Neural crest cell (in vitro differentiated cells): ENCODE measurements at places on chromosomes 2 and 18. TPM values are rescaled to one million over a fixed set of nuclear protein-coding genes. Genes with fewer than 3 reads are reported as not detected.

Gene UGT1A8
- total RNA-seq, result not detected in 2 replicates

Gene AGAP1
- 54.7 and 57.7 TPM in 2 replicates for total RNA-seq

DNA sequence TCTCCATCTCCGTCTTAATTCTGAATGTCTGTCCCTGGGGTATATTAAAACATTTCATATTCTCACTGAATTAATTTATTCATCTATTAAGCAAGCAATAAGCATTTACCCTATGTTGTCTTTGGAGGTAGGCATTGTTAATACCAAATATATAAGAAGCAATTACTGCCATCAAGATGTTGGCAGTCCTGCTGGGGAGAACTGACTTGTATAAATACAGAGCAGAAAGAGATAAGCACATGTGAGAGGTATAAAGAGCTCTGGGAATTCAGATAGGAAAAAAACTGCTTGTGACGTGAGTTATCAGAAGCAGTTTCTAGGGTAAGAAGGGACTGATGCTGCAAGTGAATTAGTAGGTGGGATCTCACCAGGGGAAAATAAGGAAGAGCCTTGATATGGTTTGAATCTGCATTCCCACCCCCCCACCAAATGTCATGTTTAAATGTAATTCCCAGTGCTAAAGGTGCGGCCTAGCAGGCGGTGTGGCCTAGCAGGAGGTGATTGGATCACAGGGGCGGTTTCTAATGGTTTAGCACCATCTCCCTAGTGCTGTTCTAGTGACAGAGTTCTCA, 286.8 kb downstream of the RAD51AP2 start:
- DNase-seq, result no peak

- no peak for DNase-seq
Observed at GRCh38 chr2:54529935-54530334, 73.8 kb downstream of the SPTBN1 start.

Gene ANKRD29
- total RNA-seq, result 0.61 and 0.96 TPM in 2 replicates

DNA sequence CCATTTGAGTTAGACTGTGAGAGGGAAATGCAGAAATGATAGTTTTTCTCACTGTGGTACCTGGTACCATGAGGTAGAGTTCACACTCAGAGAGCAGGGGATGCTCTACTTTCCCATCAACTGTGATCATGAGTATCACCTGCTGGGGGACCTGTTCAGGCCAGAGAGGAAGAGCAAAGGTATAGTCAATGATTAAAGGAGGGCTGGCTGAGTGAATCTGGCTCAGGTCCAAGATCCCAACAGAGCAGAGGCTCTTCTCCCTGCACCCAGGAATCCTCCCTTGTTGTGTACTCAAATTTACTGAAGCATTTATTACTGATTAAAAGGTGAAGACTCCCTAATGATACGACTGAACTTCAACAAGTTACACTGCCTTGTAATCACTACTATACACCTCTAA, 104.6 kb upstream of the CHRNA1 start:
- no peak for DNase-seq

Gene KATNAL2
- 7.7 and 8.7 TPM in 2 replicates for total RNA-seq

Gene CLEC4F
- total RNA-seq, result not detected in 2 replicates

Gene CD8B2
- not detected in 2 replicates for total RNA-seq

Gene CPLX4
- total RNA-seq, result not detected in 2 replicates

Gene TTC39C
- total RNA-seq, result 23.0 and 23.5 TPM in 2 replicates

Gene GRB14
- total RNA-seq, result 0.82 and 0.93 TPM in 2 replicates

Gene MTLN
- 12.0 and 16.1 TPM in 2 replicates for total RNA-seq

DNA sequence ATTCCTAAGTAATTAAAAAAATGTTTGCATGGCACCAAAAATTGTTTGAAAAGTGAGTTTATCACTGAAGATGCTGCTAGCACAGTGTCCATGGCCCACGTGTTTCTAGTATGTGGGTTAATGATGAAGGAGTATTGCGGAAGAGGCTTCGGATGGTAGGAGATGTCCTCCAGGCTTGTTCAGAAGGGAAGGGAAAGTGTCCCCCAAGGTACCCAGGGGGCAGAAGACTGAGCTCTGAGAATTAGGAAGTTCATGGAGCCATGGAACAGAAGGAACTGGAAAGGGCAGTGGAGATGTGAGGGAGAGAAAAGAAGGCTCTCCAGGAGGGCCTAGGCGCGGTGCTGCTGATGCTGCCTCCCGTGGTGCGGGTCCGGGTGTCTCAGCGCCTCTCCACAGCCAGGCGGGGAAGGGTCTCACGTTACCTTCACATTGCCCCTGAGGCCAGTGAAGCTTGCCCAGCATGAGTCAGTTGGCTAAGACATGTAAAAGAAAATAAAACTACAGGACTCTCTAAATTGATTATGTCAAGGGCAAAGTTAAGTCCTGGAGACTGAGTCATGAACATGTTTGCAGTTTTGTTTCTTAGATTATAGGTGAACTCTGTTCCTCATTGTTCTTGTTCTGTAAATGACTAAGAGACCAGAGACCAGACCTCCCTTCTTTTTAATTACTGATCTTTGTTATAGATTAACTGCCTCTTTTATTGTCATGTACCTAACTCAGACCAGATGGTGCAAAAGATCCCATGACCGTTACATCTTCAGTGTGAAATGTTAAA, 89.0 kb downstream of the MTCL1 start:
- no peak for DNase-seq

Gene CXCR4
- total RNA-seq, result 37.5 and 39.5 TPM in 2 replicates

Gene FNDC4
- total RNA-seq, result 14.2 and 17.4 TPM in 2 replicates

DNA sequence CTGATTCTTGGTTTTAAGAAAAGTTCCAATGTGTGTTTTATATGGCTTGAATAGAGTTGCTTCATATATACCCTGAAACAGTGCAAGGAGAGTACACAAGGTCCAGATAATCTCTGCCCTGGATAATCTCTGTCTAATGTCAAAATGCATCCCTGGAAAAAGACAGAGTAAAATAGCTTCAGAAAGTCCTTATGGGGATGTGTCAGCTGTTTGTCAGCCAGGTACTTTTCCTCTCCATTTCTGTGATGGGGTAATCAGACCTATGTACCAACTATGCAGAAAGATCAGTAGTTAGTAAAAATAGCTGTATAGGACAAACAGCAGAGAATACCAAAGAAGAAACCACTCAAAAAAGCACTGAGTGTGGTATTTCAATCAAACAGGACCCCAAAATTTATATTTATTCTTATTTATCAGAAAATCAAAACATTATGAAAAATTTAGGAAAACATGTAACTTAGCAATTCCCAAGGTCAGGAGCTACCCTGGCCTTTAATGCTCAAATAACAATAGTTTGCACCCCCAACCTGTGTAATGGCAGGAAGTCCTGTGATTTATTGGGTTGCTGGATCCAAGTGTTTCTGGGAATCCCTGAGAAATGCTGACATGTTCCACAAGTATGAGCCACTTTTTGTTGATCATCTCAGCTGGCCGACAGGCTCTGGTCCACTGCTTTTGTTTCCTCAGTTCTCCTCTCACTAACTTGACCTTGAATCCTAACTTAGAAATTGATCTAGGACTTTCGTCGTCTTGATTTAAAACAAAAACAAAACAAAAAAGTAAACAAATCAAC, 69.6 kb downstream of the MDH1 start:
- DNase-seq, result no peak

GRCh38 chr18:32093523-32093922, 1.8 kb downstream of the RNF138 start:
- no peak for DNase-seq

Gene NXPH2
- total RNA-seq, result 3.6 and 4.1 TPM in 2 replicates

DNA sequence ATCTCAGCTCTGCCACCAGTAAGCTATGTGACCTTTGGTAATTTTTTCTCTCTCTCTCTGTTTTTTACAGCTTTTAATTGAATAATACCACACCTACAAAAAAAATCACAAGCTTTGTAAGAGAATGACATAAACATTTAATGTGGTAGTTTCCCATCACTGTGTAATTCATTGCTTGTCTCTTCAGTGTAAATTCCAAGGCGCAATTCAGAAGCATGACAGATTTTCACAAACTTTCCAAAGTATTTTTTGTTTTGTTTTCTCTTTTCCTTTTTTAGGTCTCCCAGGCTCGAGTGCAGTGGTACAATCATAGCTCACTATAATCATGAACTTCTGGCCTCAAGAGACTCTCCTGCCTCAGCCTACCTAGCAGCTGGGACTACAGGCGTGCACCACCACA, 25.0 kb upstream of the PPM1B start:
- no peak for DNase-seq

Gene LBX2
- 0.28 TPM in 1 of 2 replicates, not detected in the other for total RNA-seq

Gene TXNDC2
- total RNA-seq, result not detected in 2 replicates

GRCh38 chr2:237742614-237743013, 56.0 kb upstream of the RBM44 start:
- DNase-seq, result no peak

- DNase-seq, result no peak
Observed at GRCh38 chr2:197293252-197294007, 17.1 kb downstream of the ANKRD44 start.

Gene SUPT7L
- 32.4 and 33.8 TPM in 2 replicates for total RNA-seq

DNA sequence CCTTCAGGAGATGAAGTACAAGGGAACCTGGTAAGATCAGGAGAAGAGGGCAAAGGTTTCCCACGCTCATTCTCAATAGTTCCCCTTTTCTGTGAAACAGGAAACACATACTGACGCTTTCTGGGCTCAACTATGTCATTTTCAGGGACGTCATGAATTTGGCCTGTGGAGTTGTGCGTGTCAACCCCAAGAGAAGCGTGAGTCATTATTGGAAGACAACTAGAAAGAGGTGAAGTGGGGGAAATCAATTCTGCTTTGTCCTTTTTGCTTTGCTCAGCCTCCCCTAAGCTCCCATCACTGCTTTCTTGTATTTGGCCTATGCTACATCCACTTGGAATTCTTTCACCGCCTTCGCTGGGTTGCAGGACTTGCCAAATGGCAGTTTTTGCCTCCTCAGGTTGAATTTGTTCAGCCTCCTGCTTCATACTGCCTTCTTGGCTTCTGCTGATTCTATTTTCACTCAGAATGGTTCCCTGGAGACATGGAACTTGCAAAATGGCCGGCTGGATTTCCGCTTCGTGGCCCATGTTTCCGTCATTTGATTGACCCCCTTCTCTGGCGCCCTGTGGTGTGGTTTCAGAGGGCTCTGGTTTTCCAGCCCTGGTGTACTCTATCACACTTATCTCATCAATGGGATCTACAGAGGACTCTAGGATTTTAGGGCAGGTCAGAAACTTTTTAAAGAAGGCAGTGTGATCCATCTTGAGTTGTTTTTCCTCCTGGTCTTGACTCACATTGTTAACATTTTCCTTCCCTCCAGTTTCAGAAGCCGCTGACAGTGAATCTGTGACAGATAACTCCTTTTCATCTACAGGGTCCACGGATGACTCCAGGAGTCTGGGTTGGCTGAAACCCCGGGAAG, 93.3 kb downstream of the ALPK2 start:
- DNase-seq, result no peak

GRCh38 chr18:54269893-54270844, 852 bp downstream of the POLI start:
- no peak for DNase-seq

DNA sequence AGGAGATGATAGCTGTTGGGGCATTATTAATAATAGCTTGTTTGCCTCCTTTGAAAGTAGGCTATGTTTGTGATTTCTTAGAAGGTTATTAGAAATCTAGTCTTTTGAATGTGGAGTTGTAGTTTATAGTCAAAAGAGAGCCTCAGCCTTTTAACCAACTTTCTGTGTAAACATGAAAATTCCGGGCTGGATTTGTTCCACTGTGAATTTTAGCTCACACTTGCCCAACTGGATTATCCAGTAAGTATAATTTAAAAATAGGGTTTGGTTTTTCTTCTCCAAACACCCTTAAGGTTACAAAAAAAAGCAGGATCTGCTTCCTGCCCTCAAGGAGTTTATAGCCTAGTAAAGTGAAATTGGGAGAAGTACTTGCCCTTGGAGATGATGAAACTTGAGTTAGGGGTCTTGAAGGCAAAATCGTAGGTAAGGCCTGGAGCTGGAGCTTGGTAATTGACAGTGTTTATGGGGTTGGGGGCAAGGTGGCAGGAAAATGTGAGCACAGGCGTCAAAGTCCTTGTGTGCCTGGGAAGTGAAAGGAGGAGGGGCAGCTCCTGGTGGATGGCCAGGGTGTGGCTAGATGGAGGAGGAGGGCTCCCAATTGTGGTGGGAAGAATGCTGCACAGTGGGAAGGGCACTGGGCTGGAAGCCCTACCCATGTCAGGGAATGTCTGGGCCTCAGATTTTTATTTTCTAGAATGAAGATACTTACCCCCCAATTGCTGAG, 21.3 kb downstream of the ITGA6 start:
- DNase-seq, result no peak

DNA sequence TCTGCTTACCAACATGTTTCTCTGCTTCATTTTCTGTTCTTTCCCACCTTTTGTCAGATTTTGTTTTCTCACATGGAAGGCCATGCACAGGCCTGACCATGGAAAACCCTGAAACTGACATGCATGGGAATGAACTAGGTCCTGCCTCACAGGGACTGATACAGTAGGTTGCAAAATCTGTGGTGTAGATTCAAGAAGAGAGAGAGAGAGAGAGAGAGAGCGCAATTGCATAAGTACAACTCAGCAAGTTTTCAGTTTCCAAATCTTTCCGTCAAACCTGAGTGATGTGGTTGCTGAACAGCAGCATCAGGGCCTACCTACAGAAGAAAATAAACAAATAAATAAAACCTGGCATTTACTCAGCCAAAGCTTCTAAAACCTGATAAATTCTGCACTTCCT, 87.5 kb upstream of the RNF152 start:
- no peak for DNase-seq

GRCh38 chr2:760001-760400, 82.8 kb upstream of the TMEM18 start:
- no peak for DNase-seq
